Activated naive CD8-positive, alpha-beta T cell treated with anti-CD3 and anti-CD28 coated beads, Interleukin-2, amount 10 ng/mL, durations not matched to agents 7 days and 5 days (primary cell): ENCODE measurements at places on chromosomes 7 and 10.

DNA sequence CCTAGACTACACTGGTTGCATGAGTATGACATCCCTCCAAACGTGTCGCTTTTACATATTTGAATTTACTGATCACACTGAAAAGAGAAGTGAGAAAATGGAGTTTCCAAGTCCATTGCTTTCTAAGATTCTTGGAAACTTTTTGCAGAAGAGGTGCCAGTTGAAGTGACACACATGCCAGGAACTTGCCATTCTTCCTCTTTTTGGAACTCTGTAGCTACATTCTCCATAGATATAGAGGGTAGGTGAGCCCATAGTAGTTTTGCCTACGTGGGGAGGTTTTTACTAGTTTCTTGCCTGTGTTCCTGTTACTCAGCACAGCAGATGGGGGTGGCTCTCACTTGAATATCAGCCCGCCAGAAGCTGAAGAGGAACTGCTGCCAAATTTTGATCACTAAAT, 286.6 kb upstream of the NRP1 start:
- no peak overlapping the region for H3K4me3 ChIP-seq
- H3K27ac ChIP-seq = no peak overlapping the region
- H3K4me1 ChIP-seq = no peaks in the 10 kb centered on the region
- no peaks in the 10 kb centered on the region for H3K36me3 ChIP-seq
- no peaks in the 10 kb centered on the region for H3K27me3 ChIP-seq
- DNase-seq = no peak

DNA sequence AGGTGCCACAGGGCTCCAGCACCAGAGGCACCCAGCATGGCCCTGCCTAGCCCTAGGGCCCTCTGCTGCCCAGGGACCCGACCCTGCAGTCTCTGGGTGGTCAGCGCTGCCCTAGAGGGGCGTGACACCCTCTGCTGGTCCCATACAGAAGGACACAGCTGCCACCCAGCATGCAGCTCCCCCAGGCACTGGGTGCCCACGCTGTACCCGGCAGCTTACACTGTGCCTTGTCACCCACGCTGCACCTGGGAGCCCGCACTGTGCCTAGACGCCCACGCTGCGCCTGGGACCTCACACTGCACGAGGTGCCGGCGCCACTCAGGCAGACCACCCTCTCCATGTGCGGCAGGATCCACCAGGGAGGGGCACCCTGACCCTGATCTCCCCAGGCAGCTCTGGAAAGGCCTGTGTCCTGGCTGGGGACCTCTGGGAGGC, 55.2 kb downstream of the PWWP2B start:
- peak; percentile 60 for DNase-seq
- peaks cover 10% of the 10 kb centered on the region for H3K4me1 ChIP-seq
- H3K36me3 ChIP-seq = no peaks in the 10 kb centered on the region

- H3K4me3 ChIP-seq = no peak overlapping the region
- DNase-seq = no peak
- H3K4me1 ChIP-seq = no peaks in the 10 kb centered on the region
- peaks cover 7% of the 10 kb centered on the region for H3K27me3 ChIP-seq
- H3K27ac ChIP-seq = no peak overlapping the region
- no peaks in the 10 kb centered on the region for H3K36me3 ChIP-seq
These were observed 141.8 kb downstream of the CTTNBP2 start for GRCh38 chr7:117731455-117731854.

DNA sequence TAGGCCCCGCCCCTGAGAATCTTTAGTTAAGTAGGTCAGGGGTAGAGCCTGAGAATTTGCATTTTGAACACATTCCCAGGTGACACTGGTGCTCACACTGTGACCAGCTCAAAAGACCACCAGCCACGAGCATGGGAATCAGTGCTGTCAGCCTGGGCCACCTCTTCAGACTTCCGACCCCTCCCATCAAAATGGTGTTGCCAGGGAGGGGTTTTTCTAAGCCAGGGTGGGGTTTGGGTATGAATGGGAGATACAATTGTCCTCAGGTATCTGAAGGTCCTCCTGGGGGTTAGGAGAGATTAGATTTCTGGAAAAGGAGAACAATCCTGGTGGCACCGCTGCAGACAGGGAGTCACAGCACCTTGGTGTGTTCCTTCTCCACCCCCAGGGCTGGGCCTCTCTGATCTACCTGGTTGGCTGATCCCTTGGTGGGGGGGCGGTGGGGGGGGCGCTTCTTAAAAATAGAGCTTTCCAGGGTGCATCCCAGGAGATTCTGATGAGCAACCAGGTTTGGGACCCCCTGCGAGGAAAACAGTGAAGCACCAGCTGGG, 111.5 kb upstream of the ANLN start:
- DNase-seq = no peak
- no peak overlapping the region for H3K27ac ChIP-seq
- no peaks in the 10 kb centered on the region for H3K36me3 ChIP-seq
- no peak overlapping the region for H3K4me3 ChIP-seq
- H3K27me3 ChIP-seq = peaks cover 5% of the 10 kb centered on the region
- H3K4me1 ChIP-seq = peaks cover 4% of the 10 kb centered on the region

DNA sequence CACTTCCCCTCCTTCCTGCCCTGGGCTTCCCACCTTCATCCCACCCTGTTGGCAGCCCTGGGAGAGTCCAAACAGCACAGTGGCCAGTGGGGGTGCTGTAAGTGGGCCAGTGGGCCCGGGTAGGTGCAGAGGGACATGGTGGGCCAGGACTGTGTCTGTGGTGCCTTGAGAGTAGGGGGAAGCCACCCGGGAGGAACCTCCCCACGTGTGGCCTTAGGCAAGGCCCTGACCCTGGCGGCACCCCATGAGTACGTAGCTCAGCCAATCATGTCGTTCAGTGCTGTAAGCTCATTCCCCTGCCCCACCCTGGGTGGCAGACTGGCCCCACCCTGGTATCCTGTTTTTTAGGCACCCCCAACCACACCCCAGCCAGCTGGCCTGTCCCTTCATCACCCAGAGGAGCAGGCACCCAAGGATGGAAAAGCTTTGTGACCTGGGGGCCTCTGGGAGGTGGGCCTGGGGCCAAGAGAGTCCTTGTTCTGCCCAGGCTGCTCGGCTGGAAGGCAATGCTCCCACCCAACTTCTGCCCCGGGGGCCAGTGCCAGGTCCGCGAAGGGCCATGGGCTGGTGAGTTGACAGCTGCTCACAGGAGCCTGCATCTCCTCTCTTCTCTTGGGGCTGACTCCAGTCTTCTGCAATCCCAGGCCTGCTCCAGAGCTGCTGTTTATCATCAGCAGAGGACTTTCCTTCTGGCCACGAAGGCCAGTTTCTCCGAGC, 41.6 kb downstream of the TSPAN15 start:
- no peaks in the 10 kb centered on the region for H3K27me3 ChIP-seq
- H3K27ac ChIP-seq = no peak overlapping the region
- H3K4me1 ChIP-seq = peaks cover under 1% of the 10 kb centered on the region
- H3K36me3 ChIP-seq = no peaks in the 10 kb centered on the region

DNA sequence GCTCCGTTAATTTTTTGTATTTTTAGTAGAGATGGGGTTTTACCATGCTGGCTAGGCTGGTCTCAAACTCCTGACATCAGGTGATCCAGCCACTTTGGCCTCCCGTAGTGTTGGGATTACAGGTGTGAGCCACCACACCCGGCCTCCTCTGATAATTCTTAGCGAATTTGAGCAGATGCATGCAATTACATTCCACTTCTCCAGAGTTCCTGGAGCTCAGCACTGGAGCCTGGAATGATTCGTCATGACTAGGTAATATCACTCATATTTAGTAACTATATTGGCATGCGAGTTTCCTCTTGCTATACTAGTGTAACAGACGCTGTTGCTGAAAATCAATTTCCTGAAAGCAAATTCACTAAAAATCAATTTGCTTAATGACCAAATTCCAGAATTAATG, 86.8 kb downstream of the MKX start:
- no peak for DNase-seq
- no peak overlapping the region for H3K4me3 ChIP-seq
- H3K27me3 ChIP-seq = peaks cover 20% of the 10 kb centered on the region
- H3K27ac ChIP-seq = no peak overlapping the region

DNA sequence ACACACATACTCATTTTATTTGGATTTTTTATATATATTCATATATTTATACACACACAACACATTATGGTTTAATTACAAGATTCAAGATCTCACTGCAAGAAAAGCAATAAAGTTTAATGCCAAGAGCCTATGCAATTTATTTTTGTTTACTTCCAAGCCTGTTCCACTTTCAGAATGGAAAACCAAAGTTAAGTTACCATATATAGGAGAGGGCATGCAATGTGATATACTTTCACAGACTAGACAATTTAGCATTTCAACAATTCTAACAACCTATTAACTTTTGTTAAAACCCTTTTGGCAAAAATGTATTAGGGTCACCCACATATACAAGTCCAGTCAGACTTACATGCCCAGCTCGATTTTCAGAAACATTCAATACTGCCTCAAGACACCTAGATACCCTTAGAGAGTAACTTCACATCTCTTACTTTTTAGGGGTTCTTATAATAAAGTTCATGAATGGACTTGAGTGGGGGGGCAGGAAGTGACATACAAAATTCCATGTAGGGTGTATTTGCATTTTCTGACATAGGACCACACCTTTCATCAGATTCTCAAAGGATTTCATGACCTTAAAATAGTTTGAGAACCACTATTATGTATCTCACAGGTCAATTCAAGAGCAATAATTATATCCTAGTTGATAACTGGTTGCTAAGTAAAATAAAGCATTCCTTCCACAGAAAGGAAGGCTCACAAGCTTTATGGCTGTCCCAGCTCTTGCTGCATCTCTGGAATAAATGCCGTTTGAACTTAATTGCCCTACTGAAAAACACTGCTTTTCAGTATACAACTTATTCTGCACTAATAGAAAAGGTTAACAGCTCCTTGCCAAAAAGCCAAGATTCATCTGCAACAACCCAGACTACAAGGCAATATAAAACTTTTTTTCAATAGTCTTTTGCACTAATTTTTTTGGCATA, 2.5 kb downstream of the P4HA1 start:
- peaks cover 31% of the 10 kb centered on the region for H3K4me1 ChIP-seq
- H3K27me3 ChIP-seq = no peaks in the 10 kb centered on the region
- peak overlapping the region; percentile 34 for H3K27ac ChIP-seq

DNA sequence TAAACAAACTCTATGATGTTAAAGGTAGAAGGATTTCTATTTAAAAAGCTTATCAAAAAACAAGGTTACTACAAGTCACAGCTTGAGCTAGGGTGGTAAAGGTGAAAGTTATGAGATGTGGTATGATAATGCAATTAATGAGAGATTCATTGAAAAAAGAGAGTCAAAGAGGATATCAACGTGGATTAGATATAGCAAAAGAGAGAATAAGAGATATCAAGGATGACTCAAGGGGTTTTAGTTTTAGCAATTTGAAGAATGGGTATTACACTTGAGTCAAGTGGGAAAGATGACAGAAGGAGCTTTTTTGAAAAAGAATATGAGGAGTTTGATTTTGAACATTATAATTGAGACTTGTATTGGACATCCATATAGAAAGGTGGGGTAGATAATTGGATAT, 59.8 kb downstream of the NUTM2E start:
- no peak for DNase-seq
- H3K27me3 ChIP-seq = peaks cover 40% of the 10 kb centered on the region
- H3K4me1 ChIP-seq = peaks cover 2% of the 10 kb centered on the region
- no peaks in the 10 kb centered on the region for H3K36me3 ChIP-seq
- H3K4me3 ChIP-seq = no peak overlapping the region

GRCh38 chr10:19817231-19817933, 1.1 kb downstream of the PLXDC2 start:
- no peak overlapping the region for H3K27ac ChIP-seq
- DNase-seq = peak; percentile 21
- H3K27me3 ChIP-seq = peaks cover 42% of the 10 kb centered on the region
- peaks cover 2% of the 10 kb centered on the region for H3K4me1 ChIP-seq

DNA sequence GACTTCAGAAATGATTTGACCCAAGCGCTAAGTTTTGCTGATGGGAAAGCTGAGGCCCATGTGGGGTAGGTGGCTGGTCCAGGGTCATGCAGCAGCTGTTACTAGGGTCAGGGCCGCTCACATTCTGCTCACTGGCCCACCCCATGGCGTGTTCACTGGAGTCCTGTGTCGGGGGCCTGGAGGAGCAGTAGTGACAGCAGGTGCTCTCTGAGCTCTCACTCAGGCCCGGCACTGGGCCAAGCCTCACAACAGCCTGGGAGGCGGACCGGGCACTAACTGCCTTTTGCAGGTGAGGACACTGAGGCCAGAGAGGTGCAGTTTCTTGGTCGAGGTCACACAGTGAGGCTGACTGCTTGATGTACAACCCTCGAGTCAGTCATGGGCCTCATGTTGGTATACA, 82.7 kb downstream of the GLRX3 start:
- no peak for DNase-seq
- H3K4me1 ChIP-seq = no peaks in the 10 kb centered on the region
- H3K36me3 ChIP-seq = peaks cover 3% of the 10 kb centered on the region
- no peaks in the 10 kb centered on the region for H3K27me3 ChIP-seq

- no peak for DNase-seq
- peaks cover 8% of the 10 kb centered on the region for H3K4me1 ChIP-seq
- no peak overlapping the region for H3K4me3 ChIP-seq
- peaks cover 2% of the 10 kb centered on the region for H3K36me3 ChIP-seq
- H3K27ac ChIP-seq = no peak overlapping the region
- peaks cover 7% of the 10 kb centered on the region for H3K27me3 ChIP-seq
These were observed 435.4 kb downstream of the SUGCT start for GRCh38 chr7:40570223-40570622.

DNA sequence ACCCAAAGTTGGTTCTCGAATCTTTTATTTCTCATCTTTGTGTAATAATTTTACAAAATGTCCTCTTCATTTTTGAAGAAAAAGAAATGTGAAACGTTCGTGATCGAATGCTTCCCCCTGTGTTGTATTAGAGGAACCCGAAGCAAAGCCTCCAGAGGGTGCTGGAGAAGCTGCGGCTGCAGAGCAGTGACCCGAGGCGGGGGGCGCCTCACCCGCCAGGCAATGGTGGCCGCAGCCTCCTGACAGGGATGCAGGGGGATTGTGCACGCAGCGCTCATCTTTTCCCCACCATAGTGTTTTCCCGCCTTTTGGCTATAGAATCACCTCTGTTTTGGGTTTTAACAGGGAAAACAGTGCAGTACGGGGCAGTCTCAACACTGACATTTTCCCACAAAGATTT, 307.5 kb upstream of the ANKRD30A start:
- no peak overlapping the region for H3K4me3 ChIP-seq
- H3K4me1 ChIP-seq = no peaks in the 10 kb centered on the region
- DNase-seq = no peak
- no peaks in the 10 kb centered on the region for H3K27me3 ChIP-seq

- no peaks in the 10 kb centered on the region for H3K36me3 ChIP-seq
- no peak overlapping the region for H3K27ac ChIP-seq
- no peaks in the 10 kb centered on the region for H3K4me1 ChIP-seq
- no peak overlapping the region for H3K4me3 ChIP-seq
- no peak for DNase-seq
- H3K27me3 ChIP-seq = peaks cover 1% of the 10 kb centered on the region
These were observed 53.3 kb downstream of the TFPI2 start for GRCh38 chr7:93837245-93837644.

DNA sequence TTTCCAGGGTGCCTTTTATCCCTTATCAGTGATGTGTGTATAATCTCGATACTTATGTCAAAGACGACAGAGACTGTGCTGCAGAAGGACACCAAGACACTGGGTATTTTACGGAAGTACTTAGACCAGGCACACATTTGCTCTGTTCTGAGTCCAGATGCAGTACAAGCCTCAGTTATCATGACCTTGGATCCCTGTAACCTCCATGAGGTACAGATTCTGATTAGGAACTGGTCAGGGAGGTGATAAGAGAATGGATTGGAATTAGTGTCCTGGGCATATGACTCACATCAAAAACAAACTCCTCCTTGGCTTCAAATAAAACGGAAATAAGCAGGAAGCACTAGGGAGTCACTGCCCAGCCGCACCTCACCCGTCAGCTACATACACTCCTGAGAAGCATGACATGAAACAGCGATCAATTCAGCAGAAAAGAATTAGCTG, 146.5 kb downstream of the SFMBT2 start:
- no peak overlapping the region for H3K27ac ChIP-seq
- H3K27me3 ChIP-seq = no peaks in the 10 kb centered on the region
- peaks cover 26% of the 10 kb centered on the region for H3K4me1 ChIP-seq
- DNase-seq = no peak
- H3K4me3 ChIP-seq = no peak overlapping the region
- peaks cover 19% of the 10 kb centered on the region for H3K36me3 ChIP-seq
